SJSA1 (cell line): ENCODE measurements at places on chromosomes 2 and 18. TPM values are rescaled to one million over a fixed set of nuclear protein-coding genes. Genes with fewer than 3 reads are reported as not detected.
A peak's percentile ranks its signal among the peaks of the same experiment; 100 is the strongest.

- no peak overlapping the region for H3K4me3 ChIP-seq
- H3K36me3 ChIP-seq: no peaks in the 10 kb centered on the region
- H3K27me3 ChIP-seq: no peaks in the 10 kb centered on the region
Measured at GRCh38 chr18:34543945-34544344, 166.2 kb upstream of the DTNA start.

DNA sequence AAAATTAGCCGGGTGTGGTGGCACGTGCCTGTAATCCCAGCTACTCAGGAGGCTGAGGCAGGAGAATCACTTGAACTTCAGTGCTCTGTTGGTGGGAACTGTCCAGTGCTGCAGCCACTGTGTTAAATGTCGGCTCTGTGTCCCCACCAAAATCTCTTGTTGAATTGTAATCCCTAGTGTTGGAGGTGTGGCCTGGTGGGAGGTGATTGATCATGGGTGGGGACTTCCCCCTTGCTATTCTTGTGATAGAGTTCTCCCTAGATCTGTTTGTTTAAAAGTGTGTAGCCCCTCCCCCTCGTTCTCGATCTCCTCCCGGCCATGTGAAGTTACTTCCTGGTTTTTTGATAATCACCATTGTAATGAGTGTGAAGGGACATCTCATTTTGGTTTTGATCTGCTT is 9.8 kb upstream of the RPL31 start:
- no peak for DNase-seq
- H3K4me1 ChIP-seq: no peaks in the 10 kb centered on the region
- H3K36me3 ChIP-seq: no peaks in the 10 kb centered on the region
- H3K27ac ChIP-seq: no peak overlapping the region
- H3K4me3 ChIP-seq: no peak overlapping the region

DNA sequence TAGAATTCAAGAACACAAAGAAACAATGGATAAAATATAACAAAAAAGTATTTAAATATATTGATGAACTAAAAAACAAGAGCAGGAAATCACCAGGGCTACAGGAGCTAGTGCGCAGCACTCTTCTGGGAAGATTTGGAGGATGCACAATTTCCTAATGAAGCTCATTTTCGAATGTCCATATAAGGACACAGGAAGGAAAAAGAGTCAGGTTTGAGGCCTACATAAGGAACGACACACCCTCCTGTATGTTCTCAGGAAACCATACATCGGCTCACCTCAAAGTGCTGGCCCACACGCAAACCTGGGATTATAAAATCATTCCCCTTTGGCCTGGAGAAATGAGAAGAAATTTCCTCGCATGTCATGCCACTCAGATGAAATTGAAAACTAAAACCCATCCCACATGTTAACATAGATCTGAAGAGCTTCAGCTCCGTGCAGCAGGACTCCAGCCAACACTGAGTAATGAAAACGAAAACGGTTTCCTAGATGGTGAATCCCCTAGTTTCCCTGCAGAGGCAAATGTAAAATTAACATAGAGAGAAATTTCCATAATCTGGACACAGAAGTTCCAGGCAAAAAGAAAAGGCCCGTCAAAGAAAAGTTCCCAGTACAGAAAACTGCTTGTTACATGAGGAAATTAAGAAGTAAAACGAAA is 825.8 kb downstream of the SOCS6 start:
- no peaks in the 10 kb centered on the region for H3K36me3 ChIP-seq
- H3K4me1 ChIP-seq: no peaks in the 10 kb centered on the region
- no peak overlapping the region for H3K27ac ChIP-seq
- H3K4me3 ChIP-seq: no peak overlapping the region
- DNase-seq: no peak

The ARL4C gene
- total RNA-seq: 6.3 and 14.5 TPM in 2 replicates

DNA sequence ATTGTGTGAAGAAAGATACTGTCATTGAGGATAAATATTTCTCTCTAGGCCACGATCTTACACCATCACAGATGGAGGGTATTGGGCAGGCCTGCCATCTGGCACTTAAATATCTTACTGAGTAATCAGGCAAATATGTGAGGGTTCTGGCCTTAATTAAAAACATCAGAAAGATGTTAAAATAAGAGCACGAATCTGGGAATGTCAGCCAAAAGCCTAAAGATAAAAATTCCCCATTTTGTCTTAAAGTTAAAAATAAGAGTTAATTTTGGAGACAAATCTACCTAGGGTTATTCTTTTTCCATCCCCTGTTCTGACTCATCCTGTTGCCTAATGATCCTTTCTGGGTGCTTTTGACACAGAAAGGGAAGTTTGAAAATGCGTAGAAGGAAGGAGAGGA is 121.0 kb downstream of the SUCLG1 start:
- H3K4me3 ChIP-seq: no peak overlapping the region
- no peaks in the 10 kb centered on the region for H3K36me3 ChIP-seq
- H3K27me3 ChIP-seq: no peaks in the 10 kb centered on the region
- H3K27ac ChIP-seq: 0 out of 2 replicates have a peak overlapping the region, but pooled peaks have one; percentile 28
- no peak for DNase-seq

DNA sequence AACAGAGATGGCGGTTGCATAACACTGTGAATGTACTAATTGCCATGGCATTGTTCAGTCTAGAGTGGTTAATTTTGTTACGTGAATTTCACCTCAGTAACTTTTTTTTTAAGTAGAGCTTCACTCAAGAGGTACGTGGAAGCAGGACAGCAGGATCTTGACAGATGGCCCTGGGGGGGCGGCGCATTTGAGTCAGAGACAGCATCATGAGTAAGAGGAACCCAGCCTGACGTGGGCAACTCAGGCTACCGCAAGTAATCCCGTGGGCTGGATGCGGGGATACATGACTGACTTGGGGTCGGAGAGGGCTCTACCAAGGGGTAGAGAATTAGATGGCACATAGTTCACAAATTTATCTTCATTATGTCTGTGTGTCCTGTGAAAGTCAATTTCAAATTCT is 38.1 kb upstream of the DAPL1 start:
- H3K27ac ChIP-seq: no peak overlapping the region
- DNase-seq: no peak
- no peaks in the 10 kb centered on the region; the same call in 1 of the 2 replicates for H3K27me3 ChIP-seq
- no peaks in the 10 kb centered on the region for H3K36me3 ChIP-seq
- no peaks in the 10 kb centered on the region for H3K4me1 ChIP-seq
- H3K4me3 ChIP-seq: no peak overlapping the region
